Stimulated activated CD8-positive, alpha-beta memory T cell treated with anti-CD3 and anti-CD28 coated beads, Interleukin-4, amount 100 ng/mL, for 48 hours (primary cell): ENCODE measurements at places on chromosomes 2 and 18.

- DNase-seq: no peak
Observed at GRCh38 chr2:172394002-172394401, 33.4 kb upstream of the ITGA6 start.

GRCh38 chr2:119202610-119203310, 20.9 kb upstream of the STEAP3 start:
- DNase-seq: no peak

DNA sequence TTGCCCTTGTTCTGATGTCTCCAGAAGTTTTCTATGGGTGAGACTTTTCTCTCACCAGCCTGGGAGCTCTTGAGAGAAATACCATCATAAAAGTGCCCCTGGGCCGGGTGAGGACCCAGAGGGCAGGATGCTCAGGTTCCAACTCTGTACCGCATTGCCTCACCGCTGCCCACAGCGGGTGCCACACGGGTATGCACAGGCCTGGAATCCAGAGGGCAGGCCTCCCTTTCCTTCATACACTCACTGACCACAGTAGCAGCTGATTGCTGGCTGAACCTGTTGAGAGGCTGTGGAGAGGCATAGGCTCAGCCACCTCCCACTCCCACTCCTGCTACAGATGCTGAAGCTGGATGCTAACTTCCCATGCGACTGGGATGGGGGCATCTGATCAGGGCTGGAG, 293.8 kb downstream of the CYP26B1 start:
- DNase-seq: no peak

DNA sequence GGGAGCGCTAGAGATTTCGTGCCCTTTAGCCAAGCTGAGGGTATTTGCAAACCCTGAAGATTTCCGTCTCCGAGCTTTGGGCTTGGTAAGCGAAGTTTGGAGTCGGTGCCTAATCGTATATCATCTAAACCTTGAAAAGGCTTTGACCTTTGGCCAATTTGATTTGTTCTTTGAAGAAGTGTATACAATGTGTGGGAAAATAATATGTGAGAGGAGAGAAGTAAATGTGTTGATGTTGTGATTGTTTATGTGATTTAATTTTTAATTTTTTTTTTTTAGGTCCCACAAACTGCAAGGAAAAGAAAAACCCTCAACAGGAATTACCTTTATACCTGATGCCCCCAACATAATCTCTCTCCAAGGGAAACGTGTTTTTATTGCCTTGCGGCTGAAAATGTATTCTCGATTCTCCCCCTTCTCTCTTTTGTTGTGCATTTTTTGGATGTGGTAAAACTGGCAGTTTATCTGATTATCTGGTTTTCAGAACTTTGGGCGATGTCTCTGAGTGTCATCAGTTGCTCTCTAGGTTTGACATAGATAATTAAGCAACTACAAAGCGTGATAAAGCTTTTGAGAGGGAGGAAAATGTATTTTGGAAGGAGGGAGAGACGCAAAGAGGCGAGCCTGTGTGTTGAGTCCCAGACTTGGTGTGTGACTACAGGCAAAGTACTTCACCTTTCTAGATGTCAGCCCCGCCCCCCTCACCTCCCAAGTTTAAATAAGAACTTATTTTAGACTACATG, 912 bp upstream of the FBXO11 start:
- DNase-seq: peak; percentile 49

DNA sequence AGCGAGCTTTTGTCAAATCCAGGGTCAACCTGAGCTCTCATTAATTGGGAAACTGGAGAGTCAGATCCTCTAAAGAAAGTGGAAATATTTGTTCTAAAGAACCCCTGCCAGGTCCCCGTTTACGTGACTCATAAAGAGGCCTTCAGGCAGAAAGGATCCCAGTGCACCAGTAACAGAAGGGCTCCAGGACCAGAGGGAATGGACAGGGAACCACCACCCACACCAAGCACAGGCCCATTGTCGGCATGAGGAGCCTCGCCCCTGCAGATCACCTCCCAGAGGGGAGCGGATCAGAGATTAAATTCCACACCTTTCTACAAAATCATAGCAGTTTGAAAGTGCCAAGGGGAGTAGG, 16.4 kb upstream of the C1QL2 start:
- no peak for DNase-seq

DNA sequence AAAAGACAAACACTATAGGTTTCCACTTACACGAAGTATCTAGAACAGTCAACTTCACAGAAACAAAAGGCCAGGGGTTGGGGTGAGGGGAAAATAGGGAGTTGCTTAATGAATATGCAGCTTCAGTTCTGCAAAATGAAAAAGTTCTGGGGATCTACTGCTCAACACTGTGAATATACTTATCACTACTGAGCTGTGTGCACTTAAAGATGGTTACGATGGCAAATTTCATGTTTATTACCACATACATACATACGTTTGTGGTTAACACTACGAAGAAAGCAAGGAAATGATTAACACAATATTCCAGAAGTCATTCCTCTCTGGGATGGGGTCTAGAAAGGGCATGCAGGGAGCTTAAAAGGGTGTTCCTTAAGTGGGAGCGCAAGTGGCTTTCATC, 19.3 kb downstream of the MBOAT2 start:
- DNase-seq: no peak

DNA sequence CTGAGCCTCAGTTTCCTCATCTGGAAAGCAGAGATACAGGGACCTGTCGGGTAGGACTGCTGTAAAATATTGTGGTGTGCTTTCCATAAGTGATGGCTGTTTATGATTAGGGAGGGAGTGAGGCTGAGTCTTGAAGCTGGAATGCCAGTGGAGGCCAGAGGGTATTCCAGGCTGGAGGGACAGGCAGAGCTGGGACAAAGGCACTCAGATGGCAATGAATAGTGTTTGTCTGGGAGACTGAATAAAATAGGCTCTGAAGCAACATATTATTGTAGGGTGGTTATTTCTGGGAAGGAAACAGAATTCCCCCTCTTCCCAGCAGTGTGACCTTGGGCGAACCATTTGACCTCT, 120.7 kb downstream of the INHBB start:
- DNase-seq: no peak

DNA sequence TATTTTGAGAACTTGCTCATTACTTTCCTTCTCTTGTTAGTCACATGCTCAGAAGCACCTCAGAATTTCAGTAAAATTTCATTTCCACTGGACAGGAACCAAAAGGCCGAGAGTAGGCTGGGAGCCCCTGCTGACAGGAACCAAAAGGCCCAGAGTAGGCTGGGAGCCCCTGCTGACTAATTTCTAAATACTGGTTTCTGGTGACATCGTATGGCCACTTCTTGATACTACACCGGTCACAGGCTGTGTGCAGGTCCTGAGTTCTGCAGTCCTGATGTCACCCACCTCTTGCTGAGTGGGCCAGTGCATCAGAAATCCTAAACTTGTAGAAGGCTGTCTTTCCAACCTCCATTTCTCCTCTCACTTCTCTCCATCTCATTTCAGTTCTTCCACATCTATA, 17.7 kb upstream of the EN1 start:
- peak; percentile 32 for DNase-seq

DNA sequence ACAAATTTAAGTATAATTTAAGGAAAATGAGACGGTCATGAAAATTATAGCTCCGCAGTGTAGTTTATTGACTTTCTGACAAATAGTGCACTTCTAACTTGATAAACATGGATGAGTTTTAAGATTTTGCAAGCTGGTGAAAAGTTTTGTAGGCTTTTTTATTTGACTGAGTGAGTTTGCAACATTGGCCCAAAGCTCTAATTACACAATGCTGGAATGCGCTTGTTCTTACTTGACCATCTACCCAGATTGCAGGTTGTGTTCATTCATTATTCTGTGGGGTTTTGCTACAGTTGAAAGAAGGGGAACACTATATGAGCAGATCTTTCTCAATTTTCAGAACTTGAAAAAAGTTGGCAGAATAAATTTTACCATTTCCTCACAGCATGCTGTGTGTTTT, 13.5 kb downstream of the SPOPL start:
- no peak for DNase-seq

DNA sequence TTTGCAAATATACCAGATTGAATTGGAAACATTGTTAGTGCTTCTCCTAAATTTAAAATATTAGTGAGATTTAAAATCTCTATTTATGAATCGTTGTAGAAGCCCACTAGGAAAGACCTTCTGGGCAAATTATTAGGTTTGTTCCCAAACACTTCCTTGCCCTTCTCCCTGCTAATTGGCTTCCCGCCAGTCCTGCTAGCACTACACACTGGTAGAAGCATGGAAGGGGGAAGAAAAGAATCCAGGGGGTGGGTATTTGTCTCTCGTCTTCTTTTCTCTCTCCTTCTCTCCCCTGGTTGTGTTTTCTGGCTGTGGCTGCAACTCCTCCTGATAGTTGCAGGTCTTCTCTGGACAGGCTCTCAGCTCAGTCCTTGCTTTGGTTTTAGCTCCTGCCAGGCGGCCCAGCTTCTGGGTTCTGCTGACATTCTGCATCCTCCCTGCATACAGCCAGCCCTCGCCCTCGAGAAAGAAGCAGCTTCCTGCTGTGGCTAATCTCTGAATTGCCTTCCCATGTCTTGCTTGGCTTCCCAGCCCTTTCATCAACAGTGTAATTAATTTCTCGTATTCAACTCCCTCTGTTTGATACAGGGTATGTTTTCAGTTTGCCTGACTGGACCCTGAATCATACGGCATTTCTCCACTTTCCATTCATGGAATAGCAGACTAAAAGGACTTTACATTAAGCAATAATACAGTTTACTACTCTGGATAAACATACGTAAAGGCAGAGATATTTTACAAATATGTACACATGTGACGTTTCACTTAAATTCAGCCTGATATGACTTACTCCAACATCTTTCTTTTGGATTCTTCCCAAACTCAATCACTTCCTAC, 6.9 kb upstream of the PARD3B start:
- DNase-seq: no peak

GRCh38 chr2:109562421-109562820, 51.3 kb downstream of the SEPTIN10 start:
- no peak for DNase-seq

GRCh38 chr2:163808406-163808805, 72.6 kb upstream of the FIGN start:
- no peak for DNase-seq

DNA sequence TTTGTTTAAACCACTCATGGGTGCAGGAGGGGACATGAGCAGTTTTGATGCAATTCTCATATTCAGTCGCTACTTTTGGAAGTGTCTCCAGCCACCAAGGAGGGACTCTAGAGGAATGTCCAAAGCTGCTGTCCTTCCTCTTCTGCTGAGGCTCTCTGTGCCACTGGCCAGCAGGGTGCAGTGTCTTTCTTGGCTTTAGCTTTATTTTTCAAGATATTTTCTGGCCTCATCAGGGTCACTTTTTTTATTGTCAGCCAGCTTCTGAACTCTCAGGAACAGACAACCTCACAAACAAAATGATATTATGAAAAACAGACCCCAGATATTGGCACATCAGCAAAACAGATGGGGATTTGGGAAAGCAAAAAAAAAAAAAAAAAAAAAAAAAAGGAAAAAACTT, 289.3 kb upstream of the ZSWIM2 start:
- no peak for DNase-seq

- DNase-seq: peak; percentile 62
Observed at GRCh38 chr2:120227111-120227991, 4.2 kb upstream of the TMEM185B start.

DNA sequence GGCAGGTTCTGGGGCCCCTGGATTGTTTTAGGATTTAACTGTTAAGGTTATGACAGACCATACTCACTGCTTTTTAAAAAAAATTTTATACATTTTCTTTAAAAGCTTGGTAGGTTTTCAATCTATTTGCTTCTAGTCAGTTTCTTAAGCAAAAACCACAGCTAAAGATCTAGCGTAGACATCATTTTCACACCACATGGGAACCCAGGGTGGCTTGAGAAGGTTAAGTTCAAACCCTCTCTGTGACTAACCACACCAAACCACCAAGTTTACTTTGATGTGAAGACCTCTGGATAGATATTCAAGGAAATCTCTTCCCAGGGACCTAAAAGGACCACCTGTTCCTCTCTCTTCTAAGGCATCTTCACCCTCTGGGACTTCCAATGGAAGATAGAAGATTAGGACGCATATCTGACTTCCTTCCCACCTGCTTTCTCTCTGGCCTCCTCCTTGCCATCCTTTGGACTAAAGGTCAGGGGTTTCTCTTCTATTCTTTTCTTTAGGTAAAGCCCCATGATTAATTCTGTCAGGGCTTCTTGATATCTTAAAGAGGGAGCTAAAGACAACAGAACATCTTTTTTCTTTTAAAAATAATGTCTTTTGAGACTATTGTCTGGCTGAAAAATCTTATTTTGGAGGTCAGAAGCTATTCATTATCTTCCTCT, 32.3 kb downstream of the FOSL2 start:
- no peak for DNase-seq

GRCh38 chr18:35522130-35522959, 24.6 kb upstream of the INO80C start:
- no peak for DNase-seq

DNA sequence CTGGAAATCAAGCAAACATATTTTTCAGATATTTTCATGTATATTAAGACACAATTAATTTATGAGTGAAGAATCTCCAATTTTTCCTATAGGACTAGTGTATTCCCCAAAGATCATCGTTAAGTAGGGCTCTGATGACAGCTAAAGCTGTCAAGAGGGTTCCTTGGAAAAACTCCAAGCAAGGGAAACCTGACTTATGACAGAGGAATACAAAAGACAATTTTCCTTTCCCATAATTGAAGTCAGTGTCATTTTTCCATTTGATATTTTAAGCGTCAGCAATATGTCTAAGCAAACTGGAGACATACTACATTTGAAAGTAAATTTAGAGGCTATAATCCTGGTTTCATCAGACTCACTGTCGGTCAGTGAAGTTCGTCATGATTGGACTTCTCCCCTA, 36.1 kb downstream of the RIT2 start:
- DNase-seq: no peak

DNA sequence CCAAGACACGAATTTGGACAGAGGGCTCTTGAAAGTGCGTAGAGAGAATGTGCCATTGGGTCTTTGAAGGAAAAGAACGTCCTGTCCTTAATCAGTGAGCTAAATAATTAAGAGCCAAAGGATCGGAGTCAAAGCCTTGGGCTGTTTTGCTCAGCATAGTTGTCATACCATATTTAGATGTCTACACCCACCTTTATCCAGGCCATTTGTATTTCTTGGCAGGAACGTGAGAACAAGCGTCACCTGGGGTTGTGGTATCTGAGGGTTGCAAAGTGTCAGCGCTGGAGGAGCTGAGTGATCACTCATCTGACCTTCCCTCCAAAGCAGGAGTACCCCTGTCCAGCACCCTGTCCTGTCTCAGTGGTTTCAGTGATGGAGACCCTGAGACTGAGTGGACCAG, 4.5 kb downstream of the LPIN1 start:
- peak; percentile 36 for DNase-seq

- no peak for DNase-seq
Observed at GRCh38 chr2:199364153-199364552, 93.6 kb downstream of the SATB2 start.

DNA sequence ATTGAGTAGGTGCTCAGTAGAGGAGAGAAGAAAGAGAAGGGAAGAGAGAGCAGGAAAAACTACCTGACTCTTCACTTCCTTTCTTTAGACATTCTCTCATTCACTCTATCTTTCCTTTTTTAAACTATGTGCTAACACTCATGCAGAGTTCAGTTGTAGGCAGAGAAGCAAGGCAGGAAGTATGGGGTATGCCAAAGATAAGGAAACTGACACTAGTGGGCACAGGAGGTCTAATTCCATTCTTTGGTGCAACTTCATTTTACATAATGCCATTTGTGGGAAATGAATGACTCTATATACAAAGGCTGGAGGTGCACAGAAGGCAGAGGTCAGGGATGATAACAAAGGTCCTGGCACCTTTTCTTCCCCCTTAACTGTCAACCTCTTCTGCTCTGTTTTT, 35.1 kb upstream of the ACVR1 start:
- DNase-seq: no peak
